Astrocyte of the hippocampus (primary cell): ENCODE measurements at places on chromosomes 11 and 22.

DNA sequence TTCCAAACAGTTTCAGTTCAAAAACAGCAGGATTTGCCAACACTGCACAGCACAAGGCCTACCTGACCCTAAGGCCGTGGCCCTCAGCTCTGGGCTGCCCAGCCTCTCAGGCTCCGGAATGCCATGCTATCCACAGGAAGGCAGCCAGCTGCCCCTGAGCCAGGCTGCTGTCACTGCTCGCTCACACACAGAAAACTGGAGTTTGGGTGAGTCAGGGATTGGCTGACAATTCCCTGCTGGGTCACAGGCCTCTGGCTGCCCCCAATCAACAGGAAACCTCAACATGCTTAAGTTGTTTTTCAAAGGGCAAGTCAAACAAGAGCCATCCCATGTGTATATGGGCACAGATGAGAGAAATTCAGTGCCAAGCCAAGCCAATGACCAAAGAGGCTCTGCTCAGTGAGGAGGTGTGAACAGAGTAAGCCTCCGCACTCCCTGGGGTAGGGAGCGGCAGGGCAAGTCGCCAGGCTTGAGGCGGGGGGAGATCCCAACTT, 50.2 kb downstream of the RPL27A start:
- DNase-seq: peak; percentile 92

- DNase-seq: no peak
These were observed 53.5 kb downstream of the OTOG start for GRCh38 chr11:17600316-17601255.

DNA sequence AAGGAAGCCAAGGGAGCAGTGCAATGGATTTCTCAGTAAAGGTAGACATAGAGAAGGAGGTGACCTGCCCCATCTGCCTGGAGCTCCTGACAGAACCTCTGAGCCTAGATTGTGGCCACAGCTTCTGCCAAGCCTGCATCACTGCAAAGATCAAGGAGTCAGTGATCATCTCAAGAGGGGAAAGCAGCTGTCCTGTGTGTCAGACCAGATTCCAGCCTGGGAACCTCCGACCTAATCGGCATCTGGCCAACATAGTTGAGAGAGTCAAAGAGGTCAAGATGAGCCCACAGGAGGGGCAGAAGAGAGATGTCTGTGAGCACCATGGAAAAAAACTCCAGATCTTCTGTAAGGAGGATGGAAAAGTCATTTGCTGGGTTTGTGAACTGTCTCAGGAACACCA, 6.6 kb downstream of the TRIM22 start:
- no peak for DNase-seq

DNA sequence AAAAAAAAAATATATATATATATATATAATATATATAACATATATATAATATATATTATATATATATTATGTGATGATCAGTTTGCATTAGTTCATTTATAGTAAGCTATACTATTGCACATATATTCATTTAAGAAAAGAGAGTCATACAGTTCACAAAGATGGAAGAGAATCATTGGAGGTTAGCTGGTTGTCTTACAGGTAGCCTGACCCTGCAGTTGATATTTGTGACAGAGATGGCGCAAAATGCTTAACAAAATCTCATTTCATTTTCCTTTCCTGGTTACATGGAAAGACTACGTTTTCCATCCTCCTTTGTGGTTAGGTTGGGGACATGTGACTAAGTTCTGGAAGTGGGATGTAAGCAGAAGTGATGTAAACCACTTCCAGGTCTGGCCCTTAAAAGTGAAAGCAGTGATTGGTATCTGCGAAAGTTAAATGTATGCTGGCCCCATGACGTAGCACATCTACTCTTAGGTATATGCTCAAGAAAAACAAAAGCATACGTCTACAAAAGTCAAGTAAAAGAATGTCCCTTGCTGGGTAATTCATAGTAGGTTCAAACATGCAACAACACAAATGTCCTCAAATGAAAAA, 7.2 kb upstream of the TMEM135 start:
- no peak for DNase-seq

- no peak for DNase-seq
These were observed 53.8 kb upstream of the PRR5 start for GRCh38 chr22:44648085-44648820.

DNA sequence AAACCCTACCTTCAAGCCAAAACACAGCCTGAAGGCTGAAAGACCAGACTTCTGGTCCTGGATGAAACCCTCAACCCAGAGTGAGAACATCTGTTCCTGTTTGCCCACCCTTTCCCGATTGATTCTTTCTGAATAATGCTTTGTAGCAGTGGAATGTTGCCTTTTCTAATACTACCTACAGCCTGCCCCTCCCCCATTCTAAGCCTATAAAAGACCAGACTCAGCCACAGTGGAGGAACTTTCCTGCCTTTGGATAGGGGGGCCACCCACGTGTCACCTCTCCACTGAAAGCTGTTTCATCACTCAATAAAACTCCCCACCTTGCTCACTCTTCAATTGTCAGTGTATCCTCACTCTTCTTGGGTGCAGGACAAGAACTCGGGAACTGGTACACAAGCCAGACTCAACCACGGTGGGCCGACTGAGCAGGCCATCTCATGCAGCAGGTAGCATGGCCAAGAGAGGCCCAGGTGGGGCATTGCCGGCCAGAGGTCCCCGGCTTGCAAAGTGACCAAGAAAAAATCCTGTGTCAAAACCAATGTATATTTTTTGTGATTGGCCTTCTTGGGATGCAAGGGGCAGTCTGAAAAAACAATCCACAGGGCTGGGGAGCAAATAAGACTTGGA, 6.6 kb upstream of the APOL6 start:
- no peak for DNase-seq

DNA sequence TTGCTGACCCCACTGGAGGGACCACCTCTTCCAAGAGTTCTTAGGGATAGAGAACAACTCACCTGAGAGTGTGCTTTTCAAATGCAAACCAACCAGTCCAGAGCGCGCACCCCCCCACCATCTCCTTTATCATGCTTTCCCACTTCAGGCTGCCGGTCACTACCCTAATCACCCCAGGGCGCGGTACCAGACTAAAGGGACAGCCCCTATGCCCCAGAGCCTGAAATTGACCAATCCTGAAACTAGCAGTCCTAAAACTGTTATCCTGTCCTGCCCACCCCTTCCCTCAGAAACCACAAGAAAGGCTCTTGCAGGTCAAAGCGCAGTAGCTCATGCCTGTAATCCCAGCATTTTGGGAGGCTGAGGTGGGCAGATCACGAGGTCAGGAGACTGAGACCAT, 37.0 kb downstream of the NEAT1 start:
- DNase-seq: no peak

GRCh38 chr11:77669848-77670511, 32.4 kb upstream of the CLNS1A start:
- DNase-seq: peak; percentile 22

DNA sequence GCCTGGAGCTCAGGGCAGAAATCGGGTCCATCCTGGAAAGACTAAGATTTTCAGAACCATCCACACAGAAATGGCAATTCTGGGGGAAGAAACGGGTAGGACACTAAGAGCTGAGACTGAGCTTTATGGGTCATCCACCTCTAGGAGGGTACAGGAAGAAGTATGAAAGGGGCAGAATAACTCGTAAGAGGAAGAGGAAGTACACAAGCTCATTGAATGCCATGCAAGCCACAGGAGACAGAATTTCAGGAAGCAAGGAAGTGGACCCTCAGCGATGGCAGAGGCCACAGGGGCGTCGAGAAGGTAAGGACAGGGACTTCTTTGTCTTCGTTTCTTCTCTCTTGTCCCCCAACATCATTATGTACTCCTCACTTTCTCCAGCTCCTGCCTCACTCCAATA, 169.6 kb downstream of the MAML2 start:
- DNase-seq: no peak

- DNase-seq: no peak
These were observed 710.9 kb upstream of the FAT3 start for GRCh38 chr11:91513734-91514133.

GRCh38 chr11:17574141-17575091, 27.4 kb downstream of the OTOG start:
- DNase-seq: no peak

- no peak for DNase-seq
These were observed 25.4 kb downstream of the LRRC55 start for GRCh38 chr11:57207168-57207567.

GRCh38 chr11:116725434-116726221, 47.2 kb downstream of the BUD13 start:
- peak; percentile 51 for DNase-seq

GRCh38 chr11:47369676-47370075, 8.7 kb downstream of the SPI1 start:
- no peak for DNase-seq

- DNase-seq: no peak
These were observed 858 bp upstream of the APOBEC3A start for GRCh38 chr22:38956551-38956950.

- no peak for DNase-seq
These were observed 156.8 kb downstream of the MYO18B start for GRCh38 chr22:25898707-25899365.

DNA sequence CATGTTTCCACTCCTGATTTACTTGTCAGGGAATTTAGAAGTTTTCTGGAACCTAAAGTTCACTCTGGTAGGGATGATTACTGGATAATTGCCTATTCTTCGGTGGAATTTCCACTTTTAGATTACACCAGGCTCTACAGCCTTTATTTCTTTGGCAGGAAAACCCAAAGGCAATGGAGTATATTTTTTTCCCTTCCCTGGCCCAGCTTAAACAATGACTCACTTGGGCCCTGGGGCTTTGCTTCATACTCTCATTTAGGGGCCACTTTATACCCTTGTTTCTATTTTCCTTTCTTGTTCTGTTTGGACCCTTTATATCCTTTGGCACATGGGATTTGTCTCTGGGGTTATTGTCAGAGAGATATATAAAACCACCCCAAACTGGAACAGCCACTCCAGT, 114.7 kb downstream of the CSTPP1 start:
- peak; percentile 63 for DNase-seq

DNA sequence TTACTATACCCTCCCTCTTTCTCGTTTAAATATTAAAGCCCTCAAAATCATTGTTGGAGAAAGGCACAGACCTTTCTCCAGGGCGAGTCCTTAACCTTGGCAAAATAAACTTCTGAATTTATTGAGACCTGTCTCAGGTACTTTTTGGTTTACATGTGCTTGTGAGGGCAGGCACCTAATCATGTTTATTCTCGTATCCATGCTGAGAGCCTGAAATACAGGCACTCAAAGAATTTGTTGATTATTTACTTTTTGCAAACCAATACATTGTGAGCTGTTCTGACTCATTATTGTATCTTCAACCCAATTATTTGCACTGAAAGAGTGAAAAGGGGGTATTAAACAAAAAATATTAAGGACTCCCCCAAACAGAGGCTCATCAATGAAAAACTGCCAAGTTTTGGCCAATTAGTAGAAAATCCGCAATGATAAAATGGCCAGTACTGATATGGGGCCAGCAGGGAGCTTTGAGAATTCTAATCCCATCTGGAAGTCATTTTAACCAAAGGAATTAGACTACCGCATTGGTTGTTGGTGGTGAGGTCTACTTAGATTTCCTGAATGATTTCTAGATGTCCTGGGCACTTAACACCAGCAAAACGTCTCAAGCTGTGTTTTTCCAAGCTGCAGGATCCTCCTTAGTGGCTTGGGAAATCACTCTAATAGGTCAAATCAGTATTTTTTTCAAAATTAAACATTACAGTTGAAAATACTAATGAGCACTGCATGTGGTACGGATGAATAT, 157.3 kb downstream of the SWAP70 start:
- no peak for DNase-seq

DNA sequence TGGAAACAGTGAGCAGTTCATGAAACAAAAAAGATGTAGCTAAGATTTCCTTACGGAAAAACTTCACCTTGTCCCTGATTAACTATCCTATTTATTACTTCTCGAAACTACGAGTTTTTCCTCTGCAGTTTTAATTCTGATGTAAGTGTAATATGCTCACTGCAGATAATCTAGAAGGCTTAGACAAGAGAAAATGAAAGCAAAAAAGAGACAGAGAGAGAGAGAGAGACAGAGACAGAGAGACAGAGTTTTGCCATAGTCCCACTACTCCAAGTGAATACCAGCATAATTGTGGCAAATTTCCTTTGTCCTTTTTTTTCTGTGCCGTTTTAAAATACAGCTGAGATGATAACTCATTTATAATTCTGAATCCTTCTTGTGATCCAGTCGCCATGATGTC, 24.8 kb downstream of the FSHB start:
- DNase-seq: no peak

DNA sequence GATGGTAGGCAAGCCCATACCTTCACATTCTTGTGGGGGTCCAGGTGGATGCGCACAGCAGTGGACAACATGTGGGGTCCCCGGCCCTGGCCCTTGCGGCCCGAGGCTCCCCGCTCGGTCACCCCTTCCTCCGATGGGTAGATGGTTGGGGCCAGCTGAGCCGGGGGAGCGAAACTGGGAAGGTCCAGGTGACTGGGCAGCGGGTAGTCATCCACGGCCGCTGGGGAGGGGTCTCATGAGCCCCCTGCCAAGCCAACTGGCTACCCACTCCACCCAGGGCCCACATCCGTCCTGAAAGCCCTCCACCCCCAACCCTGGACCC, 10.7 kb downstream of the ATG2A start:
- DNase-seq: no peak

GRCh38 chr22:27624705-27625104, 176.9 kb downstream of the MN1 start:
- peak; percentile 25 for DNase-seq

DNA sequence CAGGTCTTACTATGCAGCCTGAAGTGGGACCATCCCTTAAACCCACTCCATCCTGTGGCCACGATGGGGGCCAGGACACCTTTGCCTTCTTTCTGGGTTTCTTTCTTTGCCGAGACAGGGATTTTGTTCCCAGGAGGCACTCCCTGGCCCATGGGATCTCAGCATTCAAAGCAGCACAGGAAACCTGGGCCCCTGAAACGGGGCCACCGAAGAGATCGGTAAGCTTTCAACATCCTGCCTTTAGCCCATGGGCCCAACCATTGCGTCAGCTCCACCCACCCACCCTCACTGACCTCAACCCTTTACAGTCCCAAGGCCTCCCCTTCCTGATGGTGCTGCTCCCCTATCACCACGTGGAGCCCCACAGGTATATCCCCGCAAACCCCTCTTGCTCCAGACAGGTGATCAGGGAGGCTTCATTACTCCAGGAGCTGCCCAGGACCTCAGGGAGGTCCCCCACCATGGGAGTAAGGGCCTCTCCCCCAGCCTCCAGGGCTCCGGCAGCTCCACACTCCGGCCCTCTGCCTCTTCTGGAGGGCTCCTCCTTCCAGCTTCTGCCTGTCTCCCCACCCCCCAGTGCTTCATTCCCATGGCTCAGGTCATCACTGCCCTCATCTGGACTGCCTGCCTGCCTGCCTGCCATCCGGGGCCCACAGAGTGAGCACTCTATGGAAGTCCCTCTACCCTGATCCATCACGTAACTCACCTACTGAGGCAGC, 42.0 kb upstream of the TUB start:
- DNase-seq: no peak
